ENCODE measurements at places on chromosomes 6 and 20.

GRCh38 chr20:58596750-58597248 lies 54.3 kb upstream of the STX16 start:
- DNase-seq, result no peak

- DNase-seq, result no peak
Measured at GRCh38 chr6:14726816-14727493, 518.9 kb upstream of the JARID2 start.

DNA sequence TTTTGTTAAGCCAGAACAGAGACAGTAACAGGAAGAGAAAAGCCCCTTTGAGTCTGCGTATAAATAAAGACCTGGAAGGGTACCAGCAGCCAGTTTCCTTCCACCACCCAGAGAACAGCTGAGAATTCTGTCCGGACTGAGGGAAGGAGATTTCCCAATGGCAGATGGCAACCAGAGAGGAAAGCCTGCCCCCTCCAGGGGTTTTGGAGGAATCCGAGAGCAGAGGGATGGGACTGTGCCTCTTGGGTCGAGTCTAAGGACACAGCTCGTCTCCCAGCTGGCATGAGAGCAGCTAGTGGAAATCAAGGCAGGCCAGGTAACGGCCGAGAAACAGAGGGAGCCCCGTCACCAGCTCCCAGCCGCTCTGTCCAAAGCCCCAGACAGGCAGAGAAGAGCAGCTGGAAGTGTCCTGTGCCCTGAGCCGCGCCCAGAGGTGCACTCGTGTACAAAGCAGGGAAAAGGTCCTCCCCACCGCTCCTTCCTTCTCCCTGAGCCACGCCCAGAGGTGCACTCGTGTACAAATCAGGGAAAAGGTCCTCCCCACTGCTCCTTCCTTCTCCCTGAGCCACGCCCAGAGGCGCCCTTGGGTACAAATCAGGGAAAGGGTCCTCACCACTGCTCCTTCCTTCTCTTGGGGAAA lies 134.0 kb upstream of the SNX9 start:
- no peak for DNase-seq

DNA sequence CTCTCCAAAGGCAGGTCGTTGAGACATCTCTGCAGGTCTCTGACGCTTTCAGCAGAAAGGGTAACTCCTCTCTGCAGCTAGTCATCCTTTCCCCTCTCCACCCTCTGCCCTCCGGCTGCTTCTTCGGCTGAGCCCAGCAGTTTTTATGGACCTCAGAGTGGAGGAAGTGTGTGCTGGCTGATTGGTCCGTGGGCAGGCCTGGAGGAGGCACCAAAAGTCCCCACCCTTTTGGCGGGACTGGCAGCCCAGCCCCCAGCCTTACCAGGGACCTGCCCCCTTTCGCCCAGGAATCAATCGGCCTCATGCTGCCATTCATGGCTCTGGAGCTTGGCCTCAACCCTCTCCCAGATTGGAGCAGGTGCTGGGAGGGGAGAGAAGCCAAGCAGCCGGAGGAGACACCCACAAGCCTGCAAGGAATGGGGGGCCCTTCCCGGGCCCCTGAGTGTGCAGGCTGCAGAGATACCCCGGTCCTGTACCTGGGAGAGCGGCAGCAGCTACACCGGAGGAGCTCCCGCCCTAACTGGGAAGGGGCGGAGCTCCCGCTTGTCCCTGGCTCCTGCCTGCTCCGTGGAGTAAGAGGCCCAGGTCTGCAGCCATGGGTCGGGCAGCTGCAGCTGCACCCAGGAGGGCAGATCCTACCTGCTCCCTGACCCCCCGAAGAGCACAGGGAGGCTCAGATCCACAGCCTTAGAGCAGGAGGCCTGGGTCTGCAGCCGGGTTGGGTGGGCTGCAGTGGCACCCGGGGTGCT lies 170.3 kb upstream of the SOX4 start:
- DNase-seq, result no peak

- DNase-seq, result no peak
Measured at GRCh38 chr6:63403725-63404124, 83.9 kb upstream of the LGSN start.

- no peak for DNase-seq
Measured at GRCh38 chr20:24952376-24953208, 3.5 kb downstream of the CST7 start.

DNA sequence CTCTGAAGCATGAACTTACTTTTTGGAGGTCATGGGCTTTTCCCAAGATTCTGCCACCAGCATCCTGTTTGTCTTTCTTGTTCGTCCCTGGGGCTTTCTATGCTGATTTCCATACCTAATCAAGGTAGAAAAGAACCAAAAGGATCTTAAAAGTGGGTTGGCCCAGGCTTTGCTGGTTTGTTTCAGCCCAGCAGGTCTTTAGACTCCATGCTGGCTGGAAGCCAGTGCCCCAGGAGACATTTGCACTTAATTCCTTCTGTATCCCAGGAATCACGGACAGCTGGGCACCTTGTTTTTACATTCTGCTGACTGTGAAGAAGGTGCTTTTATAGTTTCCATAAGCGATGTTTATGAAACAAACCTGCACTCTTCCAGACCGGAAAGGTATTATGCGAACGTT lies 195.9 kb downstream of the CDH4 start:
- DNase-seq, result no peak

DNA sequence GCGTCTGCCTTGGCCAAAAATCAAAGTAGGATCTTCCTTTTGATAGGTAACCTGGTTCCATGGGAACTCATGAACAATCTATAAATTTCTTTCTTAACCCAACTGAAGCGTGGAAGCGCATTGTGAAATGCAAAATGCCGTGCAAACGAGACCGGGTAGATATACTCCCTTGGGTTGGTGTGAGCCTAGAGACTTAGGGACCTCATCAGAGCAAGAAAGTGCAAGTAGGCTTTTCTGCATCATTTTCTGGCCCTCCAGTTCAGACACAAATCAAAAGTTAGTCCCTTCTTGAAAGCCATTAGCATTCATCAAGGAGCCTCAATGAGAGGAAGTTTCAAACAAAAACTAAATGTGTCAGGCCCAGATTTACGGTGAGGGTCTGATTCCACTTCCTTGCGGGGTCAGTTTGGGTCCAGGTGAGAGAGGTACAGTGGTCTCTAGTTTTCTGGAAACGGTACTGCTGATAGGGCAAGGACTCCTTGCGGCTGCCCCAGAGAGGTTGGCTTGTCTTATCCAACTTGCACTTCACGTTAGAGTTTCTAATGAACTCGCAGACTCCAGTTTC lies 5.3 kb upstream of the ZNF184 start:
- DNase-seq, result no peak

DNA sequence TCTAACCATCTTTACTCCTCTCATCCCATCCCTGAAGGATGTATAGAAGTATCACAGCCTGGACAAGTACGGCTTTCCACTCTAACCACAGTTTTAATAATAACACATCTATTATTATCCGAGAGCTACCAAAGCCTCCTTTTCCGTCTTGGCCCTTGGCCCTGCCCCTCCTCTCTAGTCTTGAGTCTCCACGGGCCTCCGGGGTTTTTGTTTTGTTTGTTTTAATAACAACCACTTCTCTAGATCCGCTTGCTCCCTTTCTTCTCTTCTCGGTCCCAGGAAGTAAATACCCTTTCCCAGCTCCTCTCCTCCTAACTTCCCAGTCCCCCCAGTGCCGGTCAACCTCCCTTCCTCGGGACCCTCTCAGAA lies 661 bp downstream of the LCA5 start:
- no peak for DNase-seq

DNA sequence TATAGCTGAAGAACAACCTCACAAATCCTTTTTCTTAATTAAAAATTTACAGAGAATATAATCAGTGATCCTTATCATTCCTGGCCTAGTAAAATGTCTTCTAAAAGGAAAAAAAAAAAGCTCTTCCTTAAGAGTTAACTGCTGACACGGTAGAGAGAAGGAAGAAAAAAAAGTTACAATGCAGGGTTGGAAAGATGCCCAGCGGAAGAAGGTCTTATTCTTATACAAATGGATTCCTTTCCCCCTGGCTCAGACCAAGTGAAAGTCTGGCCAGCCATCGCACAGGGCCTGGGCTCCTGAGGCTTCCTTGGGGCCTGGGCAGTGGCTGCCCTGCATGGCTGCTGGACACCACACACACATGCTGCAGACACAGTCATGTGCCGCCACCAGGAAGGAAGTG lies 688.6 kb downstream of the TENT5A start:
- no peak for DNase-seq

GRCh38 chr6:97815301-97815812 lies 532.3 kb upstream of the MMS22L start:
- no peak for DNase-seq

GRCh38 chr6:168650671-168651111 lies 209.7 kb downstream of the SMOC2 start:
- no peak for DNase-seq

DNA sequence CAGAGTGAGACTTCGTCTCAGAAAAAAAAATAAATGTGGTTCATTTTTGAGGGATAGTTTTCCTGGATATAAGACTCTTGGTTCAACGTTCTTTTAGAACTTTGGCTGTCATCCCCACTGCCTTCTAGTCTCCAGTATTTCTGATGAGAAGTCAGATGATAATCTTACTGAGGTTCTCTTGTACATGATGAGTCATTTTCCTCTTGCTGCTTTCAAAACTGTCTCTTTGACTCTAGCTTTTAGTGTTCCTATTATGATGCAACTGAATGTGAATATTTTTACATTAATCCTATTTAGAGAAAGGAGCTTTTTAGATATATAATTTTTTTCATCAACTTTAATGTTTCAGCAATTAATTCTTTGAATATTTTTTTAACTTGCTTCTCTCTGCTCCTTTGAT lies 46.0 kb upstream of the OR14J1 start:
- DNase-seq, result no peak

DNA sequence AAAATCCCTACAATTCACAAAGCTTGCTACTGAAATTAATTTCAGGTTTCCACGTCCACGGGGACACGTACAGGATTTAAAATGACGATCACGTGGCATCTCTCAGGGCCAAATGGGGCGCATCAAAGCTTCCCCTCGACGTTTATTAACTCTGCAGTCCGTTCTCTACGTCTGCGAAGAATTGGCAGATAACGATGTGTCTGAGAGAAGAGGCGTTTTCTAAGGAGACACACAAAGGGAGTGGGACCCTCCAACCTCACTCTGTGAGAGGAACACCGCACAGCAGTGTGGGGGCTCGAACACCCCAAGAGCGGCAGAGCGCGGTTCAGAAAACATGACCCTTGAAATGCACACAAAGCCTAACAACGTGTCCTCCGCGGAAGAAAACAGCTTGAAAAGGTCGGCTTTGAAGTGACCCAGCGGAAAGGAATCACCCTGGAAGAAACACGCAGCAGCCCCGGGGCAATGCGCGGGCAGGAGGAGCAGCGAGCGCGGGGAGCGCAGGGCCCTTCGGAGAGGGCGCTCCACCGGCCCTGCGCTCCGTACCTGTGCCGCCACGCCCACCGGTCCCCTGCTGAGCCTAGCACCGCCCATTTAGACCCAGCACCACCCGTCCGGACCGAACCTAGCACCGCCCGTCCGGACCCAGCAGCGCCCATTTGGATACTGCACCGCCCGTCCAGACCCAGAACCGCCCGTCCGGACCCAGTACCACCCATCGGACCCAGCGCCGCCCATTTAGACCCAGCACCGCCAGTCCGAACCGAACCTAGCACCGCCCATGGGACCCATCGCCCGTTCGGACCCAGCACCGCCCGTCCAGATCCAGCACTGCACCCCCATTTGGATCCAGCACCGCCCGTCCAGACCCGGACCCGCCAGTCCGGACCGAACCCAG lies 1.1 kb upstream of the AFDN start:
- peak; percentile 6 for DNase-seq

- no peak for DNase-seq
Measured at GRCh38 chr20:1858871-1859270, 36.3 kb upstream of the SIRPA start.

- DNase-seq, result no peak
Measured at GRCh38 chr6:43846556-43846955, 76.5 kb downstream of the VEGFA start.

- no peak for DNase-seq
Measured at GRCh38 chr6:119463081-119463626, 113.6 kb upstream of the MAN1A1 start.

GRCh38 chr6:107064579-107065065 lies 36.6 kb downstream of the MTRES1 start:
- DNase-seq, result no peak

GRCh38 chr6:170212051-170212756 lies 78.7 kb downstream of the DLL1 start:
- no peak for DNase-seq

DNA sequence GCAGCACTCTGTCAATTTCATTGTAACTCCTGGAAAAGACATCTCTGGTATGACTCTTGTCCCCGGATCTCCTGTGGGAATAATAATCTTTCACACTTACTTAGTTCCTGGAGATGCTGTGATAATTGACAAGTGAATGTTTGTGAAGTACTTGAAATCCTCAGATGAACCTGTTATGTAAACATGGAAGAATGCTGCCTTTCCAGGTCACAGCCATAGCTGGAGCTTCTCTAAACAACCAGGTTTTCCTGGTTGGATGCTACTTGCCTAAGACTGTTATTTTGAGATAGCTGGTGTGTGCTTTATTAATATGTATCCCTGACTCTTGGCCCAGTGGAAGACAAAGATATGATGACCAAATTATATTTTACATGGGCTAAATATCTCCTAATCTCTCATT lies 228.6 kb downstream of the KCNQ5 start:
- DNase-seq, result no peak

GRCh38 chr6:346386-347030 lies 45.0 kb upstream of the IRF4 start:
- no peak for DNase-seq

GRCh38 chr6:25173246-25173645 lies 105.9 kb upstream of the CARMIL1 start:
- no peak for DNase-seq

GRCh38 chr6:100671740-100672139 lies 207.0 kb upstream of the SIM1 start:
- DNase-seq, result no peak

DNA sequence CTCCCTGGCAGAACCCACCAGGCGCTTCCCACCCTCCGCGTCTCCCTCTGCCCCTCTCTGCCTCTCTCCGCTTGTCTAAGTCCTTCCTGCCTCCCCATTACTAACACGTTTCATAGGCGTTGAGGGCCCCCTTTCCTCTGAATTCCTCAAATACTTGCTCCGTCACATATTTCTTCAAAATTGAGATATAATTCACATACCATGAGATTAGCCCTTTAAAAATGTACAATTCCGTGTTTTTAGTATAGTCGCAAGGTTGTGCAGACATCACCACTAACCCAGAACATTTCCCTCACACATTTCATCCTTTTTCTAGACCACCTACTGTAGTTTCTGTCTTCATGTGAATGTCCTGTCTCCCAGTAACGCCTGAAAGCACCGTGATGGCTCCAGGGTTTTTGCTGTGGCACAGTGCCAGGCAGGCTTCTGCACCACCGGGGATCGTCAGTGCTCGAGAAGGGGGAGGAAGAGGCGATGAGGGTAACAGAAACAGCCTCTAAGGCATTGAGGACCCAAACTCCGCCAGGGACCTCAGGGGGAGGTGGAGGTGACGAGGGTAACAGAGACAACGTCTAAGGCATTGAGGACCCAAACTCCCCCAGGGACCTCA lies 141.9 kb upstream of the SNX9 start:
- no peak for DNase-seq

GRCh38 chr20:13105864-13106457 lies 97.2 kb downstream of the SPTLC3 start:
- no peak for DNase-seq

GRCh38 chr20:45193331-45193730 lies 13.5 kb upstream of the SEMG1 start:
- no peak for DNase-seq

GRCh38 chr6:17156112-17156921 lies 54.5 kb downstream of the STMND1 start:
- DNase-seq, result peak; percentile 60
